ENCODE measurements at places on chromosomes 3 and 15.

DNA sequence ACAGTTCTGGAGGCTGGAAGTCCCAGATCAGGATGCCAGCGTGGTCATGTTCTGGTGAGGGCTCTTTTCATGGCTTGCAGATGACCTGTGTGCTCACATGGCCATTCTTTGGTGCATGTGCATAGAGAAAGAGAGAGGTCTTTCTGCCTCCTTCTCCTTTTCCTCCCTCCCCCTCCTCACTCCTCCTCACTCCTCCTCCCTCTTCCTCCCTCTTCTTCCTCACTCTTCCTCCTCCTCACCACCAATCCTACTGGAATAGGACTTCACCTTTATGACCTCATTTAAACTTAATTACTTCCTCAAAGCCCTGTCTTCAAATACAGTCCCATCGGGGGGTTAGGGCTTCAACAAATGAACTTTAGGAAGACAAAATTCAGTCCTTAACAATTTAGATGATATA is 23.8 kb downstream of the ZNF654 start:
- no peak for DNase-seq

- no peak for DNase-seq
Observed at GRCh38 chr3:71456156-71456555, 127.4 kb downstream of the FOXP1 start.

- DNase-seq = no peak
Observed at GRCh38 chr3:111314898-111315297, 227.1 kb upstream of the CD96 start.

GRCh38 chr3:42179110-42179725 is 86.8 kb downstream of the CCK start:
- DNase-seq = peak; percentile 58

GRCh38 chr15:58923696-58924300 is 9.7 kb downstream of the SLTM start:
- no peak for DNase-seq

GRCh38 chr15:101807345-101807945 is 4.1 kb downstream of the OR4F6 start:
- DNase-seq = no peak

DNA sequence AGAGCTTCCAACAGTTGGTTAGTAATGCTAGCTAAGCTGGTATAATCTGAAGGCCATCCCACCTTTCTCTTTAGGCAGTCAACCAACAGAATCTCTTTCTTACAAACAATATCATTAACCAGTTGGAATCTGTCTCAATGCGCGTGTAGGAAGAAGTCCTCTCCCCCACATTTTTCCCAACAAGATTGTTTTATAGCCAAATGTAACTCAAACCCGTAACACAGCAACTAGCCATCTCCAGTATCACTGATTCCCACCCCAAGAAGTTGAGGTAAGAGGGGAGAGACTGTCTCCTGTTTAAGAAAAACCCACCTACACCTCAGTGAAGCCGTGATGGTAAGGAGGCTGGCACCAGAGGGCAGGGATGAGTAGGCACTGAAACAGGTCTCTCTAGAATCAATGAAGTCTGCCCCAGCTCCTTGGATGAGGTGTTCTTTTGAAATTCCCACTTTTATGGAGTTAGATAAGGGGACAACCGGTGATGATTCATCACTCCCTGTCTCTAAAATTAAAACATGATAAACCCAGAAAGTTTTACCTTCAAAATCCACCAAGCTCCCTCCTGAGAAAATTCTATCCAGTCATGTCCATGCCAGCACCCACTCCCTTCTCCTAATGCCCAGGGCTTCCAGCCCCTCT is 30.9 kb downstream of the CDC25A start:
- no peak for DNase-seq

DNA sequence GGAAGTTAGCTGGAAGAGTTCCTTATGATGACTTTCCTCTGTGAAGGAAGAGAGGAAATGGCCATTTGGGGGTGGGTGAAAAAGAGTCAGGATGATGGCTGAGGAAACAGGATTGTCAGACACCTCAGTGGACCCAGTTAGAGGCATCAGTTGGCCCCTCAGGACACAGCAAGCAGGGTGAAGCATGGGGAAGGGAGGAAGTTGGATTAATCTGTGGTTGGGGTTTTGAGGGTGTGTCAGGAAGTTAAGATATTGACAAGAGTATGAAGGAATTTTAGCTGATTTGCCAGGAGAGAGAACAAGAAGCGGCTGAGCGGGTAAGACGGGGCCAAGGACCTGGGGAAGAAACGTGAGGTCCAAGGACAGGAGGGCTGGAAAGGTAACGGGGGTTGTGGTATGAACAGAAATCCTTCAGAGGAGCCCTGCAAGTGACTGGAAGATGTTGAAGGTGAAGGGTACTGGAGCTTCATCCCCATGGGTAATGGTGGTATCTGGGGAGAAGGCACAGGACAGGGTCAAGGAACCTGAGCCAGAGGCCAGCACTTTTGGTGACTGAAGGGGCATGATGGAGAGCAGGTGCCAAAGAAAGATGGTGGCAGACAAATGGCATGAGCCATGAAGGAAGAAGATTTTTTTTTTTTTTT is 2.7 kb downstream of the UQCC5 start:
- DNase-seq = no peak

- no peak for DNase-seq
Observed at GRCh38 chr15:69990566-69991421, 106.9 kb downstream of the TLE3 start.

- DNase-seq = no peak
Observed at GRCh38 chr3:131630097-131630496, 127.3 kb upstream of the MRPL3 start.

GRCh38 chr15:62365795-62366442 is 200.8 kb upstream of the C2CD4B start:
- no peak for DNase-seq

GRCh38 chr3:101900736-101901135 is 51.4 kb downstream of the NFKBIZ start:
- no peak for DNase-seq

DNA sequence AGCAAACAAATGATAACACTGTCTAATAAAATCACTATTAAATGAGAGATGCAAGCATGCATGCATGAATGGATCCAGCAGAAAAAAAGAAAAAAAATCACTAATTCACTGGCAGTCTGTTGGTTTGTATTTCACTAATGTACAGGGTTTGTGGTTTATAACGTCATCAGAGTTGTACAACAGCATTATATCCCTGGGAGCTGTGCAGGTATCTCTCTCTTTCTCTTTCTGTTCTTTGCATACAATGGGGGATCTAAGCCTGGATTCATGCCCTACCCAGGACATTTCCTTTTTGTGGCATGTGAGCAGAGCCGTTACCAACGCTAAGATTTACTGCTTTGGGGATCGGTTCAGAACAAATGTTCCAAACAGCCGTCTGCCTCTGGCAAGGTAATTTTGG is 229.5 kb downstream of the SOX2 start:
- no peak for DNase-seq

GRCh38 chr15:89653578-89653977 is 1.7 kb downstream of the KIF7 start:
- no peak for DNase-seq

- DNase-seq = no peak
Observed at GRCh38 chr3:141045849-141046248, 5.3 kb upstream of the SPSB4 start.

- DNase-seq = no peak
Observed at GRCh38 chr15:77037388-77038209, 33.3 kb downstream of the TSPAN3 start.

GRCh38 chr15:44153352-44153751 is 41.7 kb downstream of the FRMD5 start:
- DNase-seq = no peak

GRCh38 chr3:190375246-190375645 is 12.7 kb upstream of the CLDN16 start:
- no peak for DNase-seq

DNA sequence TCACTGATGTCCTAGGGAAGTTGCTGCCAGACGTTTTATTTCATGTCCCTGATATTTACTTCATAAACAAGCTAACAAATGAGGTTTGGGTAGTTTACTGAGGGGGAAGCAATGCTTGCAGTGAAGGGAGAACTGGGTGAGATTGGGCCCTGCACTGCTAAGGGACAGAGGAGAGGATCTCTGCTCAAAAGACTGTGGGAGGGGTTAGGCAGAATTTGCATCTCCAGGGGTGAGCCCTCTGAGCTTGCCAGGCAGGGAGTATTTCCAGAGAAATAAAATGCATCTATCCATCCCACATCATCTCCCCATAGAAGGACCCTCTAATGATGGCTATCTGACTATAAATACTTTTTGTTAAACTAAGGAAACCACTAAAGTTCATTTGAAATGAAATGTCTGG is 215.6 kb downstream of the CBLB start:
- no peak for DNase-seq

- no peak for DNase-seq
Observed at GRCh38 chr3:185733980-185734724, 90.7 kb downstream of the IGF2BP2 start.

GRCh38 chr15:60672400-60672799 is 193.5 kb upstream of the ICE2 start:
- DNase-seq = no peak

DNA sequence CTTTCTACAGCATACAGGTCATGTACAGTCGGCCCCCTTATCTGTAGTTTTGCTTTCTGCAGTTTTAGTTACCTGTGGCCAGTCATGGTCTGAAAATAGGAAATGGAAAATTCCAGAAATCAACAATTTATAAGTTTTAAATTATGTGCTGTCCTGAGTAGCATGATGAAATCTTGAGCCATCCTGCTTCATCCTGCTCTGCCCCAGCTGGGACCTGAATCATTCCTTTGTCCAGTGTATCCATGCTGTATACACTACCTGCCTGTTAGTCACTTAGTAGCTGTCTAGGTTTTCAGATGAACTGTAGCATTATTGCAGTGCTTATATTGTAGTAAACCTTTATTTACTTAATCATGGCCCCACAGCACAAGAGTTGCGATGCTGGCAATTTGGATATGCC is 44.8 kb downstream of the AP4E1 start:
- no peak for DNase-seq

DNA sequence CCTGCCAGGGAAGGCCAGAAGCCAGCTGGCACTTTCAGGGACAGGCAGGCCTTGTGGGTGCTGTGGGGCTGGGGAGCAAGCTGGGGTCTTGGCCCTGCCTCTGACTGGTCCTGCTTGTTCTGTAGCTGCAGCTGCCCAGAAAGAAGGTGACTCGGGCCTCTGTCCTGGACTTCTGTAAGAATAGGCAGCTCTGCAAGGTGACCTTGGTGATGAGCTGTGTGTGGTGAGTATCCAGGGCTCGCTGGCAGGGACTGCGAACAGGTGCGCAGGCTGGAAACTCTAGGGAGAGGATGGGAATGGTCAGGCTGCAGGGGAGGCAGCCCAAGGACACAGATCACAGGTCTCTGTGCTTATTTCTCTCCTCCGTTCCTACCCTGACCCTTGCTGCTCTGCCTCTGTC is 31.2 kb downstream of the SLC22A14 start:
- DNase-seq = no peak

GRCh38 chr3:10912786-10913185 is 79.8 kb upstream of the SLC6A1 start:
- no peak for DNase-seq

- DNase-seq = no peak
Observed at GRCh38 chr15:85769182-85769900, 25.4 kb downstream of the KLHL25 start.

- DNase-seq = no peak
Observed at GRCh38 chr15:29533647-29534046, 264.0 kb upstream of the NSMCE3 start.

GRCh38 chr15:89615135-89615534 is 39.9 kb downstream of the TICRR start:
- no peak for DNase-seq

DNA sequence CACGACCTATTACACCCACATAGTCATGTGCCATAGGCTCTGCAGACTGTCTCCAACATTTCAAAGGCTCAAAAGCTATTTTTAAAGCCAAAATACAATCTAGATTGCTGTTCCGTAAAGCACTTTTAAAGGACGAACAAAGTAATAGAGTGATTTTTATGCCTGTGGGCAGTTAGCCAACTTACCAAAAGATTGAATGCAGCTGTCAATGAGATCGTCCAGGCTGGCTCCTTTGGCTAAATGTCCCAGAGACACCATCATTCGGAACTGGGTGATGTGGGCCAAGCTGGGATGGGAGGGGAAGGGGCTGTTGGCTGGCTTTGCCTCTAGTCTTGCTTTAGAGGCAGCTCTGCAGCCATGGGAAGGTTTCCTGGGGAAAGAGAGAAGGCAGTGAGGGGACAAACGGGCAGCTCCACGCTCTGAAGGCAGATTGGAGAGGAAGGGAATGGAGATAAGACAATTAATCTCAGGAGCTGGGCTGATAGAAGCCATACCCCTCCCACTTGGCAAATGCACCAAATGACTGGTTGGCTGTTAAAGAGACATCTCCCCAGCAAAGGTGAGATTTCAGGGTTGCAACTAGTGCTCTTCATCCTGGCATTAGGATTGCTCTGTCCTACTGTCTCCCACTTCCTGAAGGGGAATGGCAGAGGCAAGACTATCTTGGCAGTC is 4.8 kb downstream of the RASGRP1 start:
- no peak for DNase-seq

DNA sequence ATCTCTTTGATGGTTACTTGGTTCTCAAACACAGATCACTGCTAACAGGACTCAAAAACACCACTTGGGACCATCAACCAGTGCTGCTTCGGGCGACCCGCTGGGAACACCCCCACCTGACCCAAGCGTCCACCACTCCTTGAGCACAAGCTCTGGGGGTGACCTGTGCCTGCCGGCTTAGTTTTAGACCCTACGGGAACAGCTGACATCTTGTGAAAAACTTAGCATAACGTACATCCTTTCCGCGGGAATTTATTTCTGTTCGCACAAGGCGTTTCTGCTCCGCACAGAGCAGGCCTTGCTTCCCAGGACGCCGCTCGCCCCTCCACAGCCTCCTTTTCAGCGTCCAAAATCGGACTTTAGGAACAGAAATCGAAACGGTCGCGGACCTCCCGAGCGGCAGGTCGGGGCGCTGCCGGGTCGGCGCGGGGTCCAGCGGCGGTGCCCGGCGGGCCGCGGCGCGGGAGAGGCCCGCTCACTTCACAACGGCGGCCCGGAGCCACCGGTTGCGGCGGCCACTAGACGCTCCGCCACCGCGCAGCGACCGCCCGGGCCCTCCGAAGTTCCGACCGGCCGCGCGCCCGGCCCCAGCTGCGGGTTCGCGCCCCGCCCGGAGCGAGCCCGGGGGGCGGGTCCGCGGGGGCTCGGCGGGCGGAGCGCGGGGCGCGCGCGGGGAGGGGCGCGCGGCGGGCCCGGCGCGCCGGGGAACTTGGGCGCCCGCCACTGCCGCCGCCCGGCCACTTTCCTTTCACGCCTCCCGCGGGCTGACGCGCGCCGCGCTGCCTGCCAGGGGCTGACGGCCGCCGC is 959 bp downstream of the SFMBT1 start:
- DNase-seq = peak; percentile 62

Data from left hindlimb (tissue), 1 donor.